ENCODE measurements at places on chromosomes 7 and 10. TPM values are rescaled to one million over a fixed set of nuclear protein-coding genes. Genes with fewer than 3 reads are reported as not detected.

PPA1 gene
- 191 TPM for total RNA-seq

DNA sequence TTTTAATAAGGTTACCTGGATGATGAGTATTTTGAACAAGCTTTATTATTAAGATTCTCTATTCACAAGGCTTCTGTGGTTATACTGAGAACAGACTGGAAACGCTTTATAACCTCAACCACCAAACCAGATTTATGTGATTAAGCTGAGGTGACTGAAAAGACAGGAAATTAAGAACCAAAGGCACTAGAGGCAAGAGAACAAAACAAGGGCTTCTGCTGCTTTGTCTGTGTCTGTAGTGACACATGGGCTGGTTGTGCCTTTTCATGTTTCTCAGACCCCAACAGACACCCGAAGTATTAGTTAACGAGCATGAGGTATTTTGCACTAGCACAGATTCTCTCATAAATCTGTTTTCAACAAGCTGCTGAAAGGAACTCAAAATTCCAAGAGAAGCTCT, 64.4 kb downstream of the RAPGEF5 start:
- no peak for DNase-seq

- DNase-seq: no peak
Measured at GRCh38 chr10:114928818-114929217, 9.2 kb upstream of the TRUB1 start.

DNA sequence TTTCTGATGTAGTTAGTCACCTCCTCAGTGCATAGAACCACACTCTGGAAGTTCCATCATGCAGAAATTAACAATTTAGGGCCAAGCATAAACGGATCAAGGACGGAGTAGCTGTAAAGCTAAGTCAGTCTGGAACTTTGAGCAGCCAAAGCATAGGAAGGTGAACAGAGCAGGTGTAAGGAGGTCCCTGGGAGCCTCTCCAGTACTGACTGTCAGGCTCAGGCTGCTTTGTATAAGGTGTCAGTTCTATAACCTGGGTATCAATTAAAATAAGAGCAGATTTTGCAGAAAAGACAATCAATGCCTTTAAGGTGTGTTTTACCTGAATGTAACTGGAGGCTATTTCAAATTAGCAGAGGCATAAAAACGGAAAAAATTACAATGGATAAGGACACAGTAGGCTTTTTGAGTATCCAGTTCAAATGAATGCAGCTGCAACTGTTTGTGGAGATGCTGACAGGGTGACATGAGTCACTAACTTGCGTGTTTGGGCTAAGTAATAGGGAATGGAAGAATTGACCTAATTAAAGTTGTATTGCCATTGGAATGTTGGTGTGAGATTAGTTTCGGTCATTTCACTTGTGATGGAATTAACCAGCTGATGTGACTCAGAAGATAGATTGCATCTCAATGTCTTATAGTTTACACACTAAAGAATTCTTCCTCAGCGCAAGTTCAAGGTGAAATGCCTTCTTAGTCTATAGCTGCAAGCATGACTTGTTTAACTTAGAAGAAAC, 417.9 kb upstream of the CNTNAP2 start:
- no peak for DNase-seq

- no peak for DNase-seq
Measured at GRCh38 chr10:84375011-84375410, 46.6 kb downstream of the CCSER2 start.

DNA sequence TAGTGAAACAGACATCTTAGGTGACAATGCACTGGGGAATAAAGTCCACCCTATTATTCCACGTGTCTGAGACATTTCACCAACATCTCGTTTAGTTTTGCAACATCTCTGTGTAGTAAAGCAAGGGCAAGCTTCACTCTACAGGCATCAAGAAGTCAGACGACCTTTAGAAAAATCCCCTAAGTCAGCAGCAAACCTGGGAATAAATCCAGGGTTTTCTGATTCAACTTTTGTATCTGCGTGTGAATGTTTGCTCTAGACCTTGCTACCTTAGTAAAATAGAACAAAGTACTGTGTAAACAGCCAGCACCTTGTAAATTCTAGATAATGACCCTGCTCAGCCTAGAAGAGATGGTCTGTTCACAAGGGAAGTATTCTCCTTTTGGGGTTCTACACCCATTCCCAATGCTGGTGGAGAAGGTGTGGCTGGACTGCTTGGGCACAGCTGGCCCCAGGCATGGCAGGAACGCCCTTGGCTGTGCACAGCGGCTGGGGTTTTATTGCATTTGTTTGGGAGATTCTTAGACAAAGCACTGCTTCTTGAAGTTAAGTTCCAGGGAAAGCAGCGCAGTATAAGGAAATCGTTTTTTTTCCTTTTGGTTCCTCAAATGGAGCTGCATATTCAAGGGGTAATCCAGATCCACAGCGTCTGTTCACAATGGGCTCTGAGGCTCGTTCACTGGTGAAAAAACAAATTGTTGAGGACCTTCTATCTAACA, 38.3 kb upstream of the GALNTL5 start:
- no peak for DNase-seq

Data from H1 (cell line).